ENCODE measurements at places on chromosomes 12 and 14. TPM values are rescaled to one million over a fixed set of nuclear protein-coding genes. Genes with fewer than 3 reads are reported as not detected.

DNA sequence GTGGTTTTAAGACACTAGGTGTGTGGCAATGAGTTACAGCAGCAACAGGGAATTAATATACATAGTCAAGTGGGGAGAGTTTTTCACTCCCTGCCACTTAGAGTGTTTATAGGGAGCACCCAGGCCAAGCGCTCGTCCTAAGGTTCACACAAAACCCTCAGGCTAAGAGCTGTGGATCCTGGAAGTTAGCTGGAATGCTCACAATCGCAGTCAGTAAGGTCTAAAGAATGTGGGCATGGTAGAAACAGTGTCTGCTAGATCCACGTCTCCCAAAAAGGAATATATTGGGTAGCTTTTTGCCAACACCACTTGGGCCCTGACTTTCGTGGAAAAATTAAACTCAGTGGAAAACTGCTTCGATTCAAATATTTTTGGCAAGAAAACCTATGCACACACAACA, 36.6 kb downstream of the STAB2 start:
- no peak for DNase-seq

DNA sequence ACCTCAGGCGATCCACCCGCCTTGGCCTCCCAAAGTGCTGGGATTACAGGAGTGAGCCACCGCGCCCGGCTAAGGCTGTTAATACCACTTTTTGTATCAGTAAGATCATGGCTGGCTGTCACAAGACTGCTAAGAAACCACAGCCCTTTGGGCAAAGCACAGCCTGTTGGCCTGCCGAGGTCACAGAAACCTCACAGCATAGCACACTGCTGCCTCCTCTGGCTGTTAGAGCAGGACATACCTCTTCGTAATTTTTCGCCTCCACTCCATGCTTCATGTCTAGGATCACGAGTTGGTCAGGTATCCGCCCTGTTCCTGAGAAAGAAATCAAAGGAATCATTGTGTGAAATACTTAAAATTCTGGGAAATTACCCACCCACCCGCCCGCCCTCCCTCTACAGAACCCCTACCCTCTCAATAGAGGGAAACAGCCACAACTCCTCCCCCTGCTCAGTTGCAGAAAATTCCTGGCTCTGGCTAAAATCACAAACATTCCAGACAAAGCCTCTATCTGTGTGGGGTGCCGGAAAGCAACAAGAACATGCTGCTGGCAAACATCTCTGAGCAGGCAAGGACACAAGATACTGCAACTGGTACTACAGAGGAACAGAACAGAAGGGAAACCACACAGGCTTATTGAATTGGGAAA, 20.7 kb upstream of the NEK9 start:
- DNase-seq = peak; percentile 95

GRCh38 chr12:69348162-69348938, at the start of gene LYZ:
Gene LYZ (plus strand): TSS chr12:69348381. CDS start chr12:69348409, 28 bp downstream.
- DNase-seq = peak; percentile 14

DNA sequence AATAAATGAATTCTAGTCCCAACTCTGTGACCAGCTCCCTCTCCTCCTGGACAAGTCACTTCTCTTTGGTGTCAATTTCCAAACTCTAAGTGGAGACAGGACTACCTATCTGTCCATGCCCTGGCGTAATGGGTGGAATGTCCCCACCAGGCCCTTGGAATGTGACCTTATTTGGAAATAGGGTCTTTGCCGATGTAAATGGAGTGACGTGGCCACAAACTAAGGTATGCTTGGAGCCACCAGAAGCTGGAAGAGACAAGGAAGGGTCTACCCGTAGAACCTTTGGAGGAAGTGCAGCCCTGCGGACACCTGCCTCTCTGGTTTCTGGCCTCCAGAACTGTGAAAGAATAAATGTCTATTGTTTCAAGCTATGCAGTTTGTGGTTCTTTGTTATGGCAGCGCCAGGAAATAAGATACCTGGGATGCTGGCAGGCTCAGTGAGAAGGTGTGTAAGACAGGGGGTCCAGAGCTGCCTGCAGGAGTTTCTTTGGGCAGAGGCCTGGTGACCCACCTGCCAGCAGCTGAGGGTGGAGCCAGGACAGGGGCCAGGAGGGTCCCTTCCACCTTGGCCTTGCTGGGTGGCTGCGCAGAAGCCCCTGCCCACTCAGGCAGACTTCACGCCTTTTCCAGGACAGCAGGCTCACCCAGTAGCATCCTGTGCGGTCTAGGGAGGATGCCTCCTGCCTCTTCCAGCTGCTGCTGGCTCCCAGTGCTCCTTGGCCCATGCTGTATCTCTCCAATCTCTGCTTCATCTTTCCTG, 45.8 kb downstream of the ARL6IP4 start:
- no peak for DNase-seq

GRCh38 chr12:43586646-43587245, 34.7 kb upstream of the ADAMTS20 start:
- no peak for DNase-seq

- no peak for DNase-seq
These were observed 668 bp downstream of the GPR84 start for GRCh38 chr12:54363618-54364017.

DNA sequence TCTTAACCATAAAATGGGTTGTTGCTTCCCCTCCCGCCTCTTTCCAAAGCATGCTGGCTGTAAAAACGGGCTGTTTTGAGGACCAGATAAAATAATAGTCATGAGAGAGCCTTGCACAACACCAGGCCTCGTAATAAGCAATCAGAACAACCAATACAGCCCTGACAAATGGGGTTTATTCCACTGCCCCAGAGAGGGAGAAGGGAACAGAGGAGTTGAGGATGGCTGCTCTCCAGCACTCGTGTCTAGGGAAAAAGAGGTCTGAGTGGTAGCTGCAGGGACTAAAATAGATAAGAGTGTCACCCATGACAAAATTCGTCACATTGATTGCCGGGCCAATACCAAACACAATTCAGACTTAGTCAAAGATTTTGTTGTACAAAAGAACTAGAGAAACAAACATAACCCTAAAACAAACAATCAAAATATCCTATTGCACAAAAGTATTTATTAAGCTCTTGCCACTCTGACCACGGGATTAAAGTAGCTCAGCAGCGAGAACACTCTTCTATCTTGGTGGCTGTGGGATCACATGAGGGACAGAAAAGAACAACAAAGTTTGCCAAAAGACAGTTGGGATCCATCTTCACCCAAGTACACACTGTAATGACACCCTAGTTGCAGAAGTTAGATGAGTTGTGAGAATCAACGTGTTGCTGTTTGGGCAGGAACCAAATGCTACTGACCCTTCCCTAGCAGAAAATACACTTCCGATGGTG, 188.0 kb downstream of the FOXN3 start:
- DNase-seq = no peak

DNA sequence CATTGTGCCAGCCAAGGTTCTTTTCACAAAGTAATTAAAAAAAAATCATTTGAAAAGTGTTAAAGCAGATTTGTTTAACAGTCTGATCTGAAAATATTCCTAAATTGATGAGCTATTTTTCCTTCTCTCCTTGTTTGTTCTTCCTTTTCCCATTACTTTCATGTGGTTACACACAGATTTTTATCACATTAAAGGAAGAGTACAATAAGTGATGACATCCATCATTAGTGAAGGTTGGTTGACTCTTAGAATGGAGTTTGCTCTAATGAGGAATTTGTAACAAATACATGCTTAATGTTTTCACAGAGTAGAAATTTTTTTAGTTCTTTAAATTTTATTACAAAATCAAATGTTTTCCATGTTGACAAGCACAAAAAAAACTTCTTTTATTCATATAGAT, 18.9 kb upstream of the TOMM20L start:
- DNase-seq = no peak

- no peak for DNase-seq
These were observed 48.8 kb upstream of the LTBP2 start for GRCh38 chr14:74660863-74661262.

- DNase-seq = no peak
These were observed 35.3 kb downstream of the KICS2 start for GRCh38 chr12:64186789-64187188.

DNA sequence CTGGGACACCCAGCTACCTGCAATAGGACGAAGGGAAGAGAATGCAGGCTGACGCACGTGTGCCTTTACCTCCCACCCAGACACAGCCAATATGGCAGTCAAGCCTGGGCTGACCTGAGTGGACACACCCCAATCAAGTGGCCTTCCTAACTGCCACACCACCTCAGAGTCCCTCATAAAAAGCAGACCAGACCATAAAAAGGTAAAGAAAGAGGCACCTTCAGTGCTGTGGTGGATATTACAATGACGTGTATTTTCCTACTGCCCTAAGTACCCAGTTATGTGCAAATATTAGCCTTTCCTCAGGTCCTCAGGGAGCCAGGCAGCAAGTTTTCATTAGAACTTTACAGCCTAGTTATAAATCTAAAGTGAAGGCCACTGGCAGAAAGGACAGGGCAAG, 75.8 kb downstream of the KCNK10 start:
- no peak for DNase-seq

GRCh38 chr14:91047174-91047753, 13.2 kb downstream of the RPS6KA5 start:
- no peak for DNase-seq

GRCh38 chr14:20400965-20401593, 12.2 kb downstream of the TEP1 start:
- peak; percentile 18 for DNase-seq

- DNase-seq = no peak
These were observed 310.5 kb upstream of the FKBP4 start for GRCh38 chr12:2484141-2484776.

DNA sequence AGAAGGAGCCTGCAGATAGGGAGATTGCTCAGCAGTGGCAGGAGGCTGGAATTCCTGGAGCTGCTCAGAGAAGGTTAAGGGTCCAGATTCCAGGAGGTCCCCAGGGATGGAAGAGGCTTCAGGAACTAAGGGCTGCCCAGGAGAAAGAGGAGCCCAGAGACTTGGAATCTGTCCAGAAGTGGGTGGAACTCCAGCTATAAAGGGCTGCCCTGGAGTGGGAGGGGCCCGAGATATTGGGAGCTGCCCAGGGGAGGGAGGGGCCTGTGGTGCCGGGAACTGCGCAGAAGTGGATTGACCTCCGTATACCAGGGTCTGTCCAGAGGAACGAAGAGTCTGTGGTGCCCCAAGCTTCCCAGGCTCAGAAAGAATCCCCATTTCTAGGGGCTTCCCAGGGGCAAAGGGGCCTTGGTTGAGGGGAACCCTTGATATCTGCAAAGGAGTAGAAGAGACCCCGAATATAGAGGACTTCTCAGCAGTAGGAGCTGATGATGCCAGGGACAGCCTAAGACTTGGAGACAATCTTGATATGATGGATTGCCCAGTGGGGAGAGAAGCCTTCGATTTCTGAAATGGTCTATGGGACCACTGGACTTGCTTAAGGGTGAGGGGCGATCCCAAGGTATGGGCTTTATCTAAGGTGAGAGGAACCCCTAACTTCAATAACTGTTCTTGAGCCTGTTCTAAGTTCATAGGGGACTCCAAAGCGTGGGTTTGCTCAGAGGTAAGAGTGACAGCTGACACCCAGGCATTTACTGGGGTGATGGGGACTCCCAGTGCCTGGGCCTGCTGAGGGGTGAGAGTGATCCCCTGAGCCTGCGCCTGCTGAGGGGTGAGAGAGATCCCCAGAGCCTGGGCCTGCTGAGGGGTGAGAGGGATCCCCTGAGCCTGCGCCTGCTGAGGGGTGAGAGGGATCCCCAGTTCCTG, 45.0 kb downstream of the FAM186A start:
- no peak for DNase-seq

DNA sequence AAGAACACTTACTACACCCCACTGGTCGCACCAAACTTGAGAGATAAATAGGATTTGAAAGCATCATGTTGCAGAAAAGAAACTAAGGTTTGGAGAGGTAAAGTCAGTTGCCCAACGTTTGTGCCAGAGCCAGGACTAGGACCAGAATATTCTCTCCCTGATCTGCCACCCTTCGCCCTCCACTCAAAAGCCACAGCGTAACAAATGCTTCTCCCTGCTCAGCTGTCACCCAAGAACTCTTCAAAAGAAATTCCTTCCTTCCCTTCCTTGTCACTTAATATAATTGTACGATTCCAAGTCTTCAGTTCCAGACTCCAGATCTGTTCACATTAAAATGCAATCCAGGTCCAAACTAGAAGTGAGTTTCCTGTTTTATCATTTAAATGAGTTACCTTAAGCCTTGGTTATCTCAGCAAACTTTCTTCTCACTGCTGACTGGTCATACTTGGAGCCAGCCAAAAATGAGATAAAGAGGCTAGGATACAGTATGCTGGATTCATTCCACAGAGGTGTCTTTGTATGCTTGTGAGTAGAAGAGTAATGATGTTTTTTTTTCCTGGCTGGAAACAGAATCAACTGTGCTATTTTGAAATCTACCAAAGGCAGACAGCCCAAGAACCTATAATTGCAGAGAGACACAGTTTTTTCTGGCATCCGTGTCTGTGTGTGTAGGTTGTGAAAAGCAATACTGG, 12.8 kb upstream of the PPFIBP1 start:
- DNase-seq = peak; percentile 84

GRCh38 chr12:117724543-117724942, 244.2 kb downstream of the KSR2 start:
- no peak for DNase-seq

DNA sequence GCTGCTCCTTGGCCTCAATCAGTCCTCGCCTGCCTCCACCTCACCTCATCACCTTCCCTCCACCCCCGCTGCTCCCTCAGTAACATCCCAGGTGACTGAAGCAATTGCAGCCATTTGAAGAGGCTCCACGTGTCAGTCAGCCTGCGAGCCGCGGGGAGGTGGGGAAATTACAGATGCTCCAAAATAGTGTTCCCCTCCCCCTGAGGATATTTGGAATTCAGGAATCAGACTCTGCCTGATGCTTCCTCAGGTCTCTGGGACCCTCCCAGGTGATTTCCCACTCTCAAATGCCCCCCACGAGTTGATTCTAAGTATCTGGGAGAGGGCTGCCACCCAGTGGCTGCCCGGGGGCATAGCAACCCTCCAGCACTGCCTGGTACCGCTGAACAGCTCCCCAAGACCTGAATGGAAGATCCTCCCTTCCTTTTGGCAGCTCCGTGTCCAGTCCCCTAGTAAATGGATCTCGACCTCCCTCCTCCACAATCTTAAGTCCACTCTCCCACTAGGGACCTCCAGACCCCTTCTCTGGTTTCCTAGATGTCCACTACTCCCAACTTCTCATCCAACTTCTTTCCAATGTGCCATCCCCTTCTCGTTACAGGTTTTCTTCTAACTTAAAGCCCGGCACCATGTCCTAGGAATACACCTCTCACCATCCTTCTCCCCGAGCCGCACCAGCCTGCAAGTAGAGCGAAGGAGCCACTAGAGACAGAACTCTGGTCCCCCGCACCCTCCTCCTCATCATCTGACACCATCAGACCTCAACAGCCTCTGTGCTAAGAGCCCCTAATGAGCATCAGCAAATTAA, 1.4 kb upstream of the ASIC1 start:
- peak; percentile 44 for DNase-seq

- no peak for DNase-seq
These were observed 49.5 kb downstream of the KLHL28 start for GRCh38 chr14:44912041-44912869.

SYNDIG1L gene
- not detected for total RNA-seq

GYS2 gene
- 0.48 TPM for total RNA-seq

MARK3 gene
- total RNA-seq = 62.1 TPM

FAIM2 gene
- 10.4 TPM for total RNA-seq

VTI1B gene
- total RNA-seq = 44.8 TPM

KRT82 gene
- total RNA-seq = 1.7 TPM

MIPOL1 gene
- 65.0 TPM for total RNA-seq

RNF212B gene
- not detected for total RNA-seq

NPAS3 gene
- 8.4 TPM for total RNA-seq

MDGA2 gene
- total RNA-seq = 1.7 TPM

KRT3 gene
- not detected for total RNA-seq

CLEC1A gene
- total RNA-seq = 3.1 TPM

ALDH1L2 gene
- total RNA-seq = 20.0 TPM

Data from umbilical cord (tissue), 2 donors.